ENCODE measurements at places on chromosomes 6 and 20. TPM values are rescaled to one million over a fixed set of nuclear protein-coding genes. Genes with fewer than 3 reads are reported as not detected.

Gene SOX4
- total RNA-seq = 269 TPM

Gene NINL
- 86.8 TPM for total RNA-seq

Gene LRP11
- total RNA-seq = 10.8 TPM

Gene NRN1
- 48.5 TPM for total RNA-seq

Gene KIAA0408
- 110 TPM for total RNA-seq

DNA sequence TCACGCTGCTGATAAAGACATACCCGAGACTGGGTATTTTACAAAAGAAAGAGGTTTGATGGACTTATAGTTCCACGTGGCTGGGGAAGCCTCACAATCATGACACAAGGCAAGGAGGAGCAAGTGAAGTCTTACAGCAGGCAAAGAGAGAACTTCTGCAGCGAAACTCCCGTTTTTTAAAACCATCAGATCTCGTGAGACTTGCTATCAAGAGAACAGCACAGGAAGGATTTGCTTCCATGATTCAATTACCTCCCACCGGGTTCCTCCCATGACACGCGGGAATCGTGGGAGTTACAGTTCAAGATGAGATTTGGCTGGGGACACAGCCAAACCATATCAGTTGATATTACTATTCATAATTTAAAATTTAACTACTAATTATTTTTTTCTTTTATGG, 157.3 kb upstream of the ATXN1 start:
- H3K36me3 ChIP-seq = no peaks in the 10 kb centered on the region
- no peak overlapping the region for H3K4me3 ChIP-seq
- no peaks in the 10 kb centered on the region for H3K27me3 ChIP-seq
- DNase-seq = no peak
- H3K4me1 ChIP-seq = peaks cover 2% of the 10 kb centered on the region

- H3K4me1 ChIP-seq = no peaks in the 10 kb centered on the region
- H3K36me3 ChIP-seq = peaks cover 4% of the 10 kb centered on the region
- H3K27me3 ChIP-seq = no peaks in the 10 kb centered on the region
- no peak overlapping the region for H3K27ac ChIP-seq
- no peak overlapping the region for H3K4me3 ChIP-seq
Measured at GRCh38 chr20:8540466-8540865, 408.4 kb downstream of the PLCB1 start.

- no peak for DNase-seq
- no peaks in the 10 kb centered on the region for H3K36me3 ChIP-seq
- H3K27me3 ChIP-seq = no peaks in the 10 kb centered on the region
- no peak overlapping the region for H3K27ac ChIP-seq
- H3K4me1 ChIP-seq = no peaks in the 10 kb centered on the region
Measured at GRCh38 chr6:81997090-81997926, 244.8 kb upstream of the TENT5A start.

- peaks cover 4% of the 10 kb centered on the region for H3K4me1 ChIP-seq
- peaks cover 4% of the 10 kb centered on the region for H3K36me3 ChIP-seq
- no peak overlapping the region for H3K4me3 ChIP-seq
- peaks cover 2% of the 10 kb centered on the region for H3K27me3 ChIP-seq
Measured at GRCh38 chr20:4064144-4064909, 49.0 kb upstream of the RNF24 start.

DNA sequence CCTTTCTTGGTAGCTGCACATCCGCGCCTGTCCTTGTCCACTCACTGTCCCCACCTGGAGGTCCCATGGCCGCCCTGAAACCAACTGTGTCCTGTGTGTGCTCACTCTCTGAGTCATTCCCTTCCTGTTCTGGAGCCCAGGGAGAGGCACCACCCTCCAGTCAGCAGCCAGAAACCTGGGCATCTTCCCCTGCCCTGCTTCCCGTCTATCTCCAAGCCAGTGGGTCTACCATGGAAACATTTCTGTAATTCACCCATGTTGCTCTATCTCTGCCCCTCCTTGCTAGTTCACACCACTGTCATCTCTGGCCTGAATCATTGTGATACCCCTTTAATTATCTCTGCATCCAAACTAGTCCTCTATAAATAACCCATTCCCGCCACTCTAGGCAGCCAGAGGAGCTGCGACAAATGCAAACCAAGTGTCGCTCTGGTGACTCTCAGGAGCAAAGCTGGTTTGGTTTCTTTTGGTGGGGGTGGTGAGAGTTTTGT, 28.8 kb upstream of the SYNJ2 start:
- no peaks in the 10 kb centered on the region for H3K4me1 ChIP-seq
- H3K27ac ChIP-seq = no peak overlapping the region
- peaks cover 3% of the 10 kb centered on the region for H3K27me3 ChIP-seq
- H3K36me3 ChIP-seq = peaks cover 30% of the 10 kb centered on the region
